ENCODE measurements at places on chromosomes 12 and 14.

- DNase-seq, result no peak
These were observed 87.6 kb downstream of the GCH1 start for GRCh38 chr14:54815016-54815415.

- no peak for DNase-seq
These were observed 23.3 kb downstream of the BMAL2 start for GRCh38 chr12:27355979-27356378.

DNA sequence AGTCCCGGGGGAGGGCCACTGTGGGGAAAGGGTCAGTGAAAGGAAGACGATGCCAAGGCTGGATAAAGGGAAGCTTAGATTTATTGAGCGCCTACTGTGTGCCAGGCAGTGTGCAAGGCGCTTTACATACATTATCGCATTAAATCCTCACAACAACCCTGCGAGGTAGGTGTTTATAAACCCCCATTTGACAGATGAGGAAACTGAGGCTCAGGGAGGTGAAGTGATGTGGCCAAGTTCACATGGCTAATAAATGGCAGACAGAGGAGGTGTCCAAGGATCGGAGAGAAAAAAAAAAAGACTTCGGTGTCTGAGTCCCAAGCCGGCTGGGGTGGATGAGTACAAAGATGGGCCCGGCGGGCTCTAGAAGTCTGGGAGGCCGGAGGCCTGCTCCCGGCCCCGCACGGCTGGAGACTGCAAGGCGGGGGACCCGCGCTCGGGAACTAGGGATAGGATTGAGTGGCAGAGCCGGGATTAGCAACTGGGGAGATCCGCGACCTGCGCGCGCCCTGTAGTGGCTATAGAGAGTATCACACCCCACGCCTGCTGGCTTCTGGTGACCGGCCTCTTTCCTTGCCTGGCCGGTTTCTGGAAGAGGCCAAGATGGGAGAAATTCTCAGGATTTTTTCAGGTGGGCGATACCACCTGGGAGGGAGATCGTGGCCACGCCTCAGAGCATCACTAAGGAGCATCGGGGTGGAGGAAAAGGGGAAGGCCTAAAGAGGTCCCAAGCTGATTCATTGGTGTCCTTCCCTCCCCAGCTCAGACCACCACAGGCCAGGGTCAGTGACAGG is 3.9 kb downstream of the DDN start:
- no peak for DNase-seq

- DNase-seq, result no peak
These were observed 2.8 kb downstream of the TGM1 start for GRCh38 chr14:24260026-24260779.

GRCh38 chr14:74459289-74459946 is 33.4 kb upstream of the SYNDIG1L start:
- peak; percentile 19 for DNase-seq
